ENCODE measurements at places on chromosomes 11 and 22.

- no peak for DNase-seq
These were observed 30.4 kb downstream of the FADD start for GRCh38 chr11:70233511-70233934.

DNA sequence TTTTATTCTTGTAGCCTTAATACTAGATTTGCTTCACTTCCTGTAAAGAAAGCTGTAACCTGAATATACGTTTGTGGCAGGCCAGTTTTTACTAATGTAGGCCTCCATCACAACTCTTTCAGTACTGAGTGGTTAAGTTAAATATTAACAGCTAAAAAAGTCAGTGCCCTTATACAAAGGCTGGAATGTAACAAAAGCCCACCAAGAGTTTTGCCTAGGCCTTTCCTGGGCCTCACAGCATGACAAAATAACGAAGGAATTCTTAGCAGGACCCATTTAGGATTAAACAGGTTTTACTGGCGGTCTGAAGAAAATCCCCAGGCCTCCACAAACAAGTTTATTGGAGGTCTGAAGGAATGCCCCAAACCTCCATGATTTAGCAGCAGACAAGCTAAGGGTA, 43.7 kb downstream of the PIWIL3 start:
- no peak for DNase-seq

DNA sequence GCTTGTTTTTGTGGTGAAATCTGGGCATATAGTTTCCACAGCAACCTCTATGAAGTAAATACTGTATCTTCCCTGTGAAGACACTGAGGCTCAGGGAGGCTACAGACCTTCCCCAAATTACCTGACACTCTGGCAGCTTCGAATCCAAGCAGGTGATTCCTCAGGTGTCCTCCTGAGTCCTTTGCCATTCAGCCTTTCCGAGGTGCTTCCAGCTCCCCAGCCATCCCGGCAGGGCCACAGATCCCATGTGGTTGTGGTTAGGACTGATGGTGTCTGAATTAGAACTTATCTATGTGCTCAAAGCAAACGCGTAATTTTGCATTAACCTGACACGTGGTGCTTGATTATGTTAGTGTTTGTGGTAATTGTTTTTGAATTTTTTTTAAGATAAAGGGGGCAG, 785.6 kb downstream of the BRD1 start:
- no peak for DNase-seq

DNA sequence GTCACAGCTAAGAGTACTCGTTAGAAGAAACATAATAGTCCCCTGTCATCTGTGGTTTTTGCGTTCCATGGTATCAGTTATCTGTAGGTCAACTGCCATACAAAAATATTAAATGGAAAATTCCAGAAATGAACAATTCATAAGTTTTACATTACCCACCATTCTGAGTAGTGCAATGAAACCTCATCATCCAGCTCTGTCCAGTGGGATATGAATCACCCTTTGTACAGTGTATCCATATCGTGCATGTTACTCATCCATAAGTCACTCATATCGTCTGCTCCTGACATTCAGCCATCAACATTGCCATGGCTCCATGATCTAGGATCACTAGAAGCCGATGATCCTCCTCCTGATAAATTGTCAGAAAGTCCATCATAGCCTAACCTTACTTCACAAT, 174.9 kb upstream of the C11orf87 start:
- DNase-seq, result no peak

- no peak for DNase-seq
These were observed 265.8 kb downstream of the GRM5 start for GRCh38 chr11:88799771-88800500.

- DNase-seq, result no peak
These were observed 2.9 kb downstream of the KLHL35 start for GRCh38 chr11:75429902-75430713.

Measured in D721Med (cell line).